Activated T-cell treated with anti-CD3 and anti-CD28 coated beads for 24 hours (primary cell): ENCODE measurements at places on chromosomes 4 and X.

DNA sequence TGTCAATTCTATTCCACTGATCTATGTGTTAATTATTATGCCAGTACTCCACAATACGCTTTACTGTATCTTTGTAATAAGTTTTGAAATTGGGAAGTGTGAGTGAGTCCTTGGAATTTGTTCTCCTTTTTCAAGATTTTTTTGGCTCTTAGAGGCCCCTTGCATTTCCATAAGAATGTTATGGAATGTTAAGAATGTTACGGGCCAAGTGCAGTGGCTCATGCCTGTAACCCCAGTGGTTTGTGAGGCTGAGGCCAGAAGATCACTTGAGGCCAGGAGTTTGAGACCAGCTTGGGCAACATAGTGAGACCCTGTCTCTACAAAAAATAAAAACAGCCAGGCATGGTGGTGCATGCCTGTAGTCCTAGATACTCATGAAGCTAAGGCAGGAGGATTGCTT, 167.6 kb upstream of the CXorf66 start:
- no peak for DNase-seq

GRCh38 chr4:23856630-23857029, 33.2 kb downstream of the PPARGC1A start:
- DNase-seq: no peak

GRCh38 chr4:98521486-98521885, 136.9 kb downstream of the TSPAN5 start:
- DNase-seq: no peak

DNA sequence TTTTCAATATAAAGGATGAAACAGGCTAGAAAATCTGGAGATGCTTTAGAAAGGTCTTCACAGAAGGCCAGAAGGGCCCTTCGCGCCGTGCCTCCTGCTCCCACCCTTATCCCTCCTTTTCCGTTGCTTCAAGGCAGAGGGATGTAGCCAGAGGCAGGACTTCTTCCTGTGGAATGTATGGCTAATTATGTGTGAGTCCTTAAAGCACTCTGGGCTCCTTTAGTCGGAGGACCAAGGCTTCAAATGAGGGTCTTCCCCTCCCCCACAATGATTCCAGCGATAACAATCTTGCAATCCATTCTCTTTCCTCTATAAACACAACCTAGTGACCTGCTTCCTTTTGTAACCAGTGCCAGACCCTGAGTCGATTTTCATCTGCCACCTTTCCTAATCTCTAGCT, 103.5 kb downstream of the GPC3 start:
- no peak for DNase-seq

- DNase-seq: no peak
Measured at GRCh38 chr4:145480257-145480656, 1.4 kb upstream of the SMAD1 start.

DNA sequence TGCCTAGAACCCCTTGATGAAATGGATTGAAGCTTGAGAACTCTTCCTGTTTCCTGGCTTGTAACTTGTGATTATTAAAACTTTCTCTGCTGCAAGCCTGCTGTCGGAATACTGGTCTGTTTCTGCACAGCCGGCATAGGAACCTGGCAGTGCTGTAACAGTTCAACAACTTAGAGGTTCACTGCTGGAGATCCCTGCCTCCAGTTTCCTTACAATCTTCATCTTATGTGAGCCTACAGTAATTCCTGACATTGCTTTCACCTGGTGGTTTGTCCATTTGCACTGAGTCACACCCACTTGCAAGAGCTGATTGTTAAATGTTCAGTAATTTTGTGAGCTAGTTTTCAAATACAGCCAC, 1.3 kb upstream of the SEPSECS start:
- no peak for DNase-seq

DNA sequence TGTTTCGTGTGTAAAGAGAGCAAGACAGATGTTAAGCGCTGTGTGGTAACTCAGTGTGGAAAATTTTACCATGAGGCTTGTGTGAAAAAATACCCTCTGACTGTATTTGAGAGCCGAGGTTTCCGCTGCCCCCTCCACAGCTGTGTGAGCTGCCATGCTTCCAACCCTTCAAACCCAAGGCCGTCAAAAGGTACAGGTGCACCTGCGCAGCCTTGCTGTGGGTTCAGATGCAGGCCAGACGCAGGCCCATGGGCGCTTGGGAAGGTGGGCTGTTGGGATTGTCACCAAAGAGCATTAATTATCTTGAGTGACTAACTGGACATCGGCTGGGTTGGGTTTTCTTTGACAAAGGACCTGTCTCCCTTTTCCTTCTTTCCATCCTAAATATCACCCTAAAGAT, 55.4 kb downstream of the NELFA start:
- DNase-seq: no peak

DNA sequence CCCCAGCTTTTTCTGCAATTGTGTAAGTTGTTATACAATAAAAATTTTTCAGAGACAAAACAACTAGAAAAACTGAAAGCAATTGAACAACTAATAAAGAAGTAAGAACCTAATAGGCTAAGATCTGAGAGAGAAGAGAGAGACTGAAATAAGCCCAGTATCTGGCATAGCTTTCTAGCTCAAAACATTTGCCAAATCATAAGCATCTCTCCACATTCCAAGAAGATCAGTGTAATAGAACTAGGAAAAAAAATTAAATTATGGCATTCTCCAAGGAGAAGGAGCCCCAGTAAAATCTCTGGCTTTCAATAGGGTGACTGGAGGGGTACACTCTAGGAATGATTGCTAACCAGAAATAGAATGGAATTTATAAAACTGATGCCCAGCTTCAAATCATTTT, 19.0 kb upstream of the PPP3CA start:
- DNase-seq: no peak

DNA sequence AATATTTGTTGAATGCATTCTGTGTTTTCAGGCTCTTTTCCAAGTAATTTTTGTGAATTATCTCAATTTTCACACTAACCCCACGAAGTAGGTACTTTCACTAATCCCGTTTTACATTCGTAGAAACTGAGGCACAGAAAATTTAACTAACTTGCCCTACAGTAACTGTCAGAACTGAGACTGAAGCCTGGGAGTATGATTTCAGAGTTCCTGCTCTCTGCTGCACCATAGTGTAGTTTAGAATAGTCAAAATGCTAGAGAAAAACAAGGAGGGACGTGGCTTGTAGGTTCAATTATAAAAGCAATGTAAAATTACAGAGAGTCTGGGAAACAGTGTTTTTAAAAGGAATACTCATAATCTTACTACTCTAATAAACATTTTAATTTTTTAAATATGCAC, 2.2 kb downstream of the CLCN3 start:
- DNase-seq: no peak

GRCh38 chr4:159608436-159608835, 505.6 kb downstream of the RAPGEF2 start:
- no peak for DNase-seq

DNA sequence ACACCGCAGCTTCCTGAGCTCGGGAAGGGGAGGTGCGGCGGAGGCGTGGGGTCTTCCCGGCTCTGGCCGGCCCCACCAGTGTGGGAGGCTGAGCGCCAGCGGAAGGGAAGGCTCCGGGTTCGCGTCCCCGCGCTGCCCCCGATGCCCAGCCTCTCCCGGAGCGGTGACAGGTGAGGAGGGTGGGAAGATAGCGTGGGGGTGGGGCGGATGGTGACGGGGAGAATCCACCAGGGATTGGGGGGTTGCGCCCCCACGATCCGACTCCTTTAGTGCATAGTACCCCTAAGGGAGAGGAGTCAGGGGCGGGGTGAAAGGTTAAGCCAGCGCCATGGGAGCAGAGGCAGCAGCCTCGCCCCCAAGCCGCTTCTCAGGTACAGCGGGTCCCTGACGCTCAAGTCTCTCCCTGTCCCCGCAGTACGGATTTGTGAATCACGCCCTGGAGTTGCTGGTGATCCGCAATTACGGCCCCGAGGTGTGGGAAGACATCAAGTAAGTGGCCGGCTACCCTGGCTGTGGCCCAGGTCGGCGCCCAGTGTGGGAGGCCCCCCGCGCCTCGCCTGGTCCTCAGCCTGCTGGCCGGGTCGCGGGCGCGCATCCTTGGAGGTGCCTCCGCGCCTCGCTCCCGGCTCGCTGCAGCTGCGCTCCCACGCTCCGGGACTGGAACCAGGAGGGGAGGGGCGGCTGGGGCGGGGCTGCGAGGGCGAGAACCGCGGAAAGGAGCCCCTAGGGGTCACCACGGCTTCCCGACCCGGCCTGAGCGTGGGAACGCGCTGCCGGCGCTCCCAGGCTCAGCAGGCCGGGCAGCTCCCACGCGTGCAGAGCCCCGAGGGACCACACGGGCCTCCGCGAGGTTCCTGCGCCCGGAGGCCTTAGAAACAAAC, 791 bp downstream of the GUCY1B1 start:
- DNase-seq: no peak

DNA sequence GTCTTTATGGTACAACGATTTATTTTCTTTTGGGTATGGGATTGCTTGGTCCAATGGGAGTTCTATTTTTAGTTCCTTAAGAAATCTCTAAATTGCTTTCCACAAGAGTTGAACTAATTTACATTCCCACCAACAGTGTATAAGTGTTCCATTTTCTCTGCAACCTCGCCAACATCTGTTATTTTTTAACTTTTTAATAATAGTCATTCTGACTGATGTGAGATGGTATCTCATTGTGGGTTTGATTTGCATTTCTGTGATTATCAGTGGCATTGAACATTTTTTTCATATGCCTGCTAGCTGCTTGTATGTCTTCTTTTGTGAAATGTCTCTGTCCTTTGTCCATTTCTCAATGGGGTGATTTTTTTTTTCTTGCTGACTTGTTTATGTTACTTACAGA, 42.8 kb downstream of the UCHL1 start:
- no peak for DNase-seq

DNA sequence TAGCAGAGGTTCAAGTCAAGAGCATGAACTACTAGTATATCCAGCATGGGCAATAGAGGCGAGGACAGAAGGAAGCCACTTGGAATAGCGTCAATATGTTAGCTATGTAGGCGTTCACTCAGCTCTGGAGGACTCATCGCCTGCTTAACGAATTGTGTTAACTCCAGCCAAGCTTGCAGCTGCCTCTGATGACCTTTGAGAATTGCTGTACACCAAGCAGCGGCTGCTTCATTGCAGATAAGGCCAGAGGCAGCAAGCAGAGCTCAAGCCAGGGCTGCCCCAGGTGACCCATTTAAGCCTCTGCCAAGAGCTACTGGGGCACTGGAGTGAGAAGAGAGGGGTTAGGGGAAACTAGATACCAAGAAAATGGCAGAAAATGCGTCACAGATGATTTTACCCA, 160.2 kb upstream of the IGFBP7 start:
- no peak for DNase-seq

GRCh38 chr4:23567338-23567737, 322.5 kb downstream of the PPARGC1A start:
- DNase-seq: no peak
